ENCODE measurements at places on chromosomes 3 and 15.

GRCh38 chr15:41777421-41777973 is 3.2 kb downstream of the MAPKBP1 start:
- DNase-seq: no peak

DNA sequence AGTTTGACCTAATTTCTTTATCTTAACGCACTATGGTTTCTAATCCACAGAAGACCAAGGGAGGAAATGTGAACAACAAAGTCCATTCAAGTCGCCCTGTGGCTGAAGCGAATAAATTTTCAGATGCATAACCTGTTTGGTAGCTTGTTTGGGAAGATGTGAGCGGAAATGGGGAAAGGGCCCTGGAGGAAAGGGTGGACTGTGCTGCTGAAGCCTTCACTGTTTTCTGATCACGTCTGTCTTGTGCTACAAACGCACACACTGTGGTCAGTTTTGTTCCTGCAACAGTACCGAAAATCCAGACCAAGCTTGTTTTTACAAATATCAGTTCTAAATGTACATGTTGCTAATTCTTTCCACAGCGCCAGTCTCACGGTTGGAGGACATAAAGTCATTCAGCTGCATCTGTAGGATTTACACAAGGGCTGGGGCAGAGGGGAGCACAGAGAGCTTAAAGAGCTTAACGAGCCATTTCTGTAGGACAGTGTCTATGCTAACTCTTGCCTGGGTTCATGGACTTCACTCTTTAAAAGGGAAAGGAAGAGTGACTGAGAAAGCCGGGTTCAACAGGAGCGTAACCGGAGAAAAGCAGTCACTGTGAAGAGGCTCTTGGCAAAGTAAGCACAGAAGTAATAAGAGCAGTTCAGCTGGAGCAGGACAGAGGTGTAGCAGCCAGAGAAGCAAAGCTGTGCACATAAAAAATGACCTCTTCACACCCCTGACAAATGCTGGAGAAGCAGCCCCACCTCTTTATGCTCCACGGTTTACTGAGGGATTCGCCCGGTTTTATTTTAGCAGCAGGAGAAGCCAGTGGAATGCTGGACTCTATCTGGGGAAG is 66.6 kb downstream of the USF3 start:
- DNase-seq: peak; percentile 11

GRCh38 chr3:69107841-69108240 is 14.6 kb downstream of the LMOD3 start:
- no peak for DNase-seq

GRCh38 chr3:37969596-37970100 is 20.9 kb upstream of the VILL start:
- no peak for DNase-seq

DNA sequence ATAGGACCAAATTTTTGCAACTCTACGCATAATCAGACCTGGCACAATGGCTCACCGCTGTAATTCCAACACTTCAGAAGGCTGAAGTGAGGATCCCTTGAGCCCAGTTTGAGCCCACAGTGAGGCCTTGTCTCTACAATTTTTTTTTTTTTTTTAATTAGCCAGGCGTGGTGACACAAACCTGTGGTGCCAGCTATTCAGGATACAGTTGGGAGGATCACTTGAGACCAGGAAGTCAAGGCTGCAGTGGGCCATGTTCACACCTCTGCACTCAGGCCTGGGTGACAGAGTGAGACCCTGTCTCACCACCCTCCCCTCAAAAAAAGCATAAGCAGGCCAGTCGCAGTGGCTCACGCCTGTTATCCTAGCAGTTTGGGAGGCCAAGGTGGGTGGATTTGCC is 24.7 kb downstream of the OIP5 start:
- DNase-seq: no peak

GRCh38 chr15:91973481-91973880 is 120.0 kb downstream of the SLCO3A1 start:
- no peak for DNase-seq

DNA sequence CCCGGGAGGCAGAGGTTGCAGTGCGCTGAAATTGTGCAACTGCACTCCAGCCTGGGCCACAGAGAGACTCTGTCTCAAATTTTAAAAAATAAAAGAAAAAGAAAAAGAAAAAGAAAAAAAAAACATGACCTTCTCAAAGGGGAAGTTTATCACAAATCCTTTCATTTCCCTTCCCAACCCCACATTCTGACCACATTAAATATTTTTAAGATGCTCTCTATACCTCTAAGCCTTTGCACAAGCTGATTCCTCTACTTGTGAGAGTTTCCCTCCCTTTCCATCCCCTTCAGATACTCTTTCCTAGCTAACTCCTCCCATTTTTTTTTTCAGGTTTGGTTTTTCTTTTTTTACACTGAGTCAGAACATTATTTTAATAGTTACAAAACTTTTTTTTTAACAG is 4.0 kb downstream of the HIGD1A start:
- DNase-seq: no peak

DNA sequence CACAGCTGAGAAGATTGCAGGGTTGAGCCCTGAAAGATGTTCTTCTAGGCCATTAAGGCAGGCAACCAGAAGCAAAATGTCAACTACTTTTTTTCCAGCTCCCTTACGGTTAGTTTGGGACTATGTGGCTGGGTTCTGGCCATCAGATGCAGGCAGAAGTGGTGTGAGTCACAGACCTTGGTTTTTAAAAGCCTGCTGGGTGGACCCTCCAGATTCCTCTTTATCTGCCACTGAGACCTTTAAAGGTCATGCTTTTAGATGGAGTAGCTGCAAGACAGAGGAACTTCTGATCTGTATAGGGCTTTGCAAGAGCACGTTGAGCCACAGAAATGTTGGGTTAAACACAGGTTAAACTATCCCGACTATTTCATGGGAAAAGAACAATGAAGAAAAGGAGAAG is 102.9 kb downstream of the CHST2 start:
- DNase-seq: no peak

DNA sequence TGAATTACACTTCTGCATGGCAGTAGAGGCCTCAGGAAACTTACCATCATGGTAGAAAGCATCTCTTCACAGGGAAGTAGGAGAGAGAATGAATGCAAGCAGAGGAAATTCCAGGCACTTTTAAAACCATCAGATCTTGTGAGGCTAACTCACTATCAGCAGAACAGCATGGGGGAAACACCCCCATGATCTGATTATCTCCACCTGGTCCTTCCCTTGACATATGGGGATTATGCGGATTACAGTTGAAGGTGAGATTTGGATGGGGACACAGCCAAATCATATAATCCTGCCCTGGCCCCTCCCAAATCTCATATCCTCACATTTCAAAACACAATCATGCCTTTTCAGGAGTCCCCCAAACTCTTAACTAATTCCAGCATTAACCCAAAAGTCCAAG is 691.1 kb downstream of the SI start:
- no peak for DNase-seq

DNA sequence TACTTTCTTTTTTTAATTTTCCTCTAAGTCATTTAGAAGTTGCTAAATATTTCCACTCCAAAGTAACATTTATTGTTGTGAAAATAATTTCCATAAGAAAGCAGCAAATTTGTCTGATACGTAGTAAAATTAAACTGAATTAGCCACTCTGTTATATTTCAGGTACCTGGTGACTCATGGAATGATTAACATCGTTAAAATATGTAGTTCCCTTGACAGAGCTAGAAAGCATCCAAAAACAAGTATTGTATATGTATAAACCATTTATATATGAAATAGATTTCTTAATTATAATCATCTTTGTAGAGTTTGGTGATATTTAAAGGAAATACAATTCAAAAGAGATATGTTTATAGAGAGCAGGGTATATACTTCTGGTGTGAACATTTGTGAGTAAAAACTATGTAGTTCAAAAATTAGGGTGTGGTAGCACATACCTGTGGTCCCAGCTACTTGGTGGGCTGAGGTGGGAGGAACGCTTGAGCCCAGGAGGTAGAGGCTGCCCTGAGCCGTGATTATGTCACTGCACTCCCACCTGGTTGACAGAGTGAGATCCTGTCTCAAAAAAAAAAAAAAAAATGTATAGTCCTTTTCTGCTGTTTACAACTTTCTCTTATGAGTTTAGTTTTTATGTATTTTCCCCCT is 36.6 kb downstream of the ATP11B start:
- no peak for DNase-seq

- DNase-seq: no peak
These were observed 60.6 kb upstream of the GYG1 start for GRCh38 chr3:148930752-148931151.

DNA sequence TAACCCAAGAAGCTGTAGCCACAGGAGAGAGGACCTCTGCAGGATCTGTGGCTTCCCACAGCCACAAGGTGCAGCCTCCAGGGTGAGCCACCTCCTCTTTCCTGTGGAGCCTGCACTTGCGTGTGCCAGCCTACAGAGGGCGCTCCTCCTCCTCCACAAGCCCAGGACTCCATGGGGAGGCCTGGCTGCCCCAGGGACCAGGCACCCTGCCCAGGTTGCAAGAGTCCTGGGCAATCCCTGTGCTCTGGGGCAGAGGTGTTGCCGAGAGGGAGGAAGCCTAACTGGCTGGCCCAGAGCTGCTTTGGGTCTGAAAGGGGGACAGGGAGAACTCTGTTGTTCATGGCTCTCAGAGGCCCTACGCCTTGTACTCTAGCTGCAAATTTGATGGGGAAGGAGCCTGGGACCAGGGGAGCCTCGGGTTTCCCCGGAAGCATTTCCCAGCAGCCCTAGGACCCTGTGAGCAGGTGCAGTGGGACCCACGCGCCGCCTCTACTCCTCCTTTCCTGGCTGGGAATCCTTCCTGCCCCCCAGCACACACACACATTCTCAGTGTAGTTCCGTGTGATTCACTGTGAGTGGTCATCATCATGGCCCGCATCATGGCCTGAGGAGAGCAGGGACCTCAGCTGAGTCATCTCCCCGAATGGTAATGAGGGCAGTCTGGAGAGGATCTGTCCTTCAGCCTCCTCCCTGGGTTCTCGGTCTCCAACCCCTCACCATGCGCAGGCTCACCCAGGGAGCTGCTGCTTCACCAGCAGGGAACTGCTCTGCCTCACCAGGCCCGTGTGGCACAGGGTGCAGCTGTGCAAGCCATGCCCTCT is 24.3 kb downstream of the TBC1D21 start:
- DNase-seq: peak; percentile 79

- no peak for DNase-seq
These were observed 51.3 kb downstream of the MBNL1 start for GRCh38 chr3:152319831-152320617.

DNA sequence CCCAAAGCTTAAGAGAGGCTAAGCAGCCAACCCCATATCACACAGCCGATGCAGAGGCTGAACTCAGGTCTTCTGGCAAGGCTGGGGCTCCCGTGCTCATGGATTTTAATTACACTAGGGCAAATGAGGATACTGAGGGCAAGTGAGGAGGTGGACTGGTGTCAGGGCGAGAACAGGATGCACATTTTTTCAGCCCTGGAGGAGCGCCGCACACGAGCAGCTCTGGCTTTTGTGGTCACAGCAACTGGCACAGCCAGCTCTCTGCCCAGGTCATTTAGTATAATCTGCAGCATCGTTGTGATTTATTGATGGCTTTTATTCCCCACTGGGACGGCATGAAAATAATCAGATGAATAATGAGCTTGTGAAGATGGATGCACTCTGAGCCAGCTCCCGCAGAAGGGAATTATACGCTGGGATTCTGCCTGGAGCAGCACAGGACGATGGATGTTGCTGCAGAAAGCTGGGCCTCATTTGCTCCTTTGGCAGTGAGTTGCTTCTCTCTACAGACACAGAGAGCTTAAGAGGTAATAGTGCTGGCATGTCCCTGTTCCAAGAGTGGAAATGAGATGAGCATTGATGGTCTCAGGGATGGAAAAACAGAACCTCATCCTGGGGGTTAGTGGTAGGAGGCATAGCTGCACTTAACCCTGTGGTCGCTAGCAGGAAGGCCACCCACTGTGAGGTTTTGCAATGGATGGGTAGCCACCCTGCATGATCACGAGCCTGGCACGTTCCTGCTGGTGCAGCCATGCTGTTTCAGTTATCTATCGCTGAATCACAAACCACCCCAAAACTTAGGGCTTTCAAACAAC is 135.4 kb downstream of the UACA start:
- DNase-seq: no peak

DNA sequence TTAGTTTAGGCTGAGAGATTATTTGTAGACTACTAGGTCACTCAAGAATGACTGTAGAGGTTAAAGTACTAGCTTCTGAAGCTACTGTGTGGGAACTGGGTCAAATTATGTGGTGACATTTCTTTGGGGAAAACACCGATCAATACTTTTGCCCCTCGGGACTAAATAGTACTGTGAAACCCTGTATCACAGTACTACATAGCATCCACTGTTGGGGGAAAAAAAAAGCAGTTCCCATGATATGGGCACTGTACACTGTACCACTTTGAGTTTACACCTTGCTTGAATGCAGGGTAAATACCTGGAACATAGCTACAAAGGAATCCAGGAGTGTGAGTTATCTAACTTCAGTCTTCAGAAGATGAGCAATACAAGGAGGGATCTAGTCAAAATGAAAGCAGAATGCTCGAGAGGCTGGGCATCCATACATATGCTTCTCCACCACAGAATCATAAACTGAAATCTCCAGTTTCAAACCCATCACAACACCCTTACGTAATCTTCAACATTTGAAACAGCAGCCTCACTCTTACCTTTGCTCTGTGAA is 311.4 kb downstream of the UNC13C start:
- no peak for DNase-seq

DNA sequence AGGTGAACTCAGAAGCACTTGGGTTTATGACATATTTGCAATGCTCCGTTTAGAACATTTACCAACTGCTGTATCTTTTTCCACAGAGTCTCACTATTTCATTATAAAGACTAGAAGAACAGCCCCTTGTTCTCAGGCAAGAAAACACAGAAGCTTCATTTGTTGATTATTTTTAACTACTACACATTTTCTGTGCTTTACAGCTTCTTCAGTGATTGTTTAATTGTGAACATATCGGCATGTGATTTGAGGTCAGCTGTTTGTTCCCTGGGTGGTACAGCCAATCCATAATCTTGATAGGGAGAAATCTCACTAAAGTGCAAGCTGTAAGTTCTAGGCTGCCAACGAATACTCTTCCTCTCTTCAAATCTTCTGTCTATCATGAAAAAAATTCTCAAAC is 31.0 kb upstream of the DLG1 start:
- no peak for DNase-seq

GRCh38 chr15:70801109-70801508 is 37.8 kb upstream of the UACA start:
- no peak for DNase-seq

- peak; percentile 92 for DNase-seq
These were observed 78.4 kb downstream of the IQSEC1 start for GRCh38 chr3:12994607-12995388.

DNA sequence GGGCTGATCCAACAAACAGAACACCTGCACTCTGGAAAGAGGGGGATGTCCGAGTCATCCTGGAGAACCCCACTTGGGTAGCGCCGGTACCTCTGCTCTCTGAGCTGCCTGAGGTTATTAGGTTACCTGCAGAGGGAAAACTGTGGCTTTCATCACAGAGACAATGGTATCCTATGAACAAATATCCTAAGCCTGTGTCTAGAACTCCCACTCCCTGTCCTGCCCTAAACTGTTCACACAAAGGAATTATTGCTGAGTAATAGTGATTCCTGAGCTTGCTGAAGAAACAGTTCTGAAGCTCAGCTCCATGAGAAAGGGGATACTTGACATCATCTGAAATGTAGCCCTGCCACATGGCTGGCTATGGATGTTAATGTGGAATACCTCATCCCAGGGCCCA is 31.9 kb upstream of the WNT5A start:
- DNase-seq: no peak
